ENCODE measurements at places on chromosomes 1 and 21.

DNA sequence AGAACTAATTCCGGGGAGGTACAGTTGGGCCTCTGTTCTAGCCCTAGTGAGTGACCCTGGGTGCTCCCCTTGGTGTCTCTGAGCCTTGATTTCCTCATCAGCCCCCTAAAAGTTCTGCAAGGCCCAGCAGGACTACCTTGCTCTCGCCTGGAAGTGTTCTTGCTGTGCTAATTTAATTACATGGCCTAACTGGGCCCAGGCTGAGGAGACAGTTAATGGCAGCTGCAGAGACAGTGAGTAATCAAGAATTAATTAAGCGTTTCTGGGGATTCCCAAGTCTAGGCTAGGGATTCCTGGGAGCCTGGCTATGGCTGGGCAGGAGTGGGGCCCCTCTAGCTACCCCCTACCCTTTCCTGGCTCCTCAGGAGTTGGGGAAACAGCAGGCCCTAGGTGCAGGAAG lies 24.7 kb upstream of the DMBX1 start:
- DNase-seq = no peak

GRCh38 chr1:169466259-169467230 lies 19.2 kb downstream of the SLC19A2 start:
- DNase-seq = no peak

DNA sequence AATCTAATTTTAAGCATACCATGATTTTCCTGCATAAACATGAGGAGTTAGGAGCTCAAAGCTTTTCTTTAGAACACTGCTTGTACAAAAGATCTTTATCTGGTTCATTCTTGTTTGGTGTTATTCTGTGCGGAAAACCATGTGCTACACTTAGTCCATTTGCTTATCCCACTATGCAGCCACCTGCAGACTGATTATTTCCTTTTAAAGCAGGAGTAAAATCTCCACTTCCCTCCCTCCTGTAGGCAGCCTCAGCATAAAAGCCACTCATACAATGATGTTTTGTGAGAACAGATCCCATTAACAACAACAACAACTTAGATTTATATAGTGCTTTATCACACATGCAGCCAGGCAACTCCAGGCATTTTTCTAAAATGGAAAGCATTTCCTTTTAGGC lies 355.3 kb upstream of the NEGR1 start:
- no peak for DNase-seq

- no peak for DNase-seq
Observed at GRCh38 chr1:8661185-8662110, 156.0 kb downstream of the RERE start.

GRCh38 chr1:186275822-186276221 lies 99.2 kb downstream of the TPR start:
- no peak for DNase-seq

GRCh38 chr1:179099891-179100290 lies 18.0 kb downstream of the TOR3A start:
- DNase-seq = no peak

DNA sequence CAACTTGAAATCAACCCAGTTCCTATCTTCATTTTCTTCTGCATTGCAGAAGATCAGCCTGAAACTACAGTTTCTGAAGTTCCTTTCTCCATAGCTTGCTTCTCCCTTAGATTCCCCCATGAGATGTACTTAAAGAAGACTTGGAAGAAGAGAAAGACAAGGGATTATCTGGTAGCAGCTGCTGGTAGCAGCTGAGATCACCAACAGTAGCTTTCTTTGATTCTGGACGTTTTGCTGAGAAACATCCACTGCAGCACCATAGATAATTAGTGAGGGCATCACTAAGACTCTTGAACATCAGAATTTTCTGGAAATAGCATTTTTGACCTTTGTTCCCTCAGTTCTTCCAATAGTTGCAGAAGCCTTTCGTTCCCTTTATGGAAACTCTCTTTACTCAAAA lies 465 bp upstream of the CFHR3 start:
- no peak for DNase-seq
